Stimulated activated CD8-positive, alpha-beta memory T cell treated with anti-CD3 and anti-CD28 coated beads, Interleukin-4, amount 100 ng/mL, for 24 hours (primary cell): ENCODE measurements at places on chromosomes 5 and 9.
A peak's percentile ranks its signal among the peaks of the same experiment; 100 is the strongest.

DNA sequence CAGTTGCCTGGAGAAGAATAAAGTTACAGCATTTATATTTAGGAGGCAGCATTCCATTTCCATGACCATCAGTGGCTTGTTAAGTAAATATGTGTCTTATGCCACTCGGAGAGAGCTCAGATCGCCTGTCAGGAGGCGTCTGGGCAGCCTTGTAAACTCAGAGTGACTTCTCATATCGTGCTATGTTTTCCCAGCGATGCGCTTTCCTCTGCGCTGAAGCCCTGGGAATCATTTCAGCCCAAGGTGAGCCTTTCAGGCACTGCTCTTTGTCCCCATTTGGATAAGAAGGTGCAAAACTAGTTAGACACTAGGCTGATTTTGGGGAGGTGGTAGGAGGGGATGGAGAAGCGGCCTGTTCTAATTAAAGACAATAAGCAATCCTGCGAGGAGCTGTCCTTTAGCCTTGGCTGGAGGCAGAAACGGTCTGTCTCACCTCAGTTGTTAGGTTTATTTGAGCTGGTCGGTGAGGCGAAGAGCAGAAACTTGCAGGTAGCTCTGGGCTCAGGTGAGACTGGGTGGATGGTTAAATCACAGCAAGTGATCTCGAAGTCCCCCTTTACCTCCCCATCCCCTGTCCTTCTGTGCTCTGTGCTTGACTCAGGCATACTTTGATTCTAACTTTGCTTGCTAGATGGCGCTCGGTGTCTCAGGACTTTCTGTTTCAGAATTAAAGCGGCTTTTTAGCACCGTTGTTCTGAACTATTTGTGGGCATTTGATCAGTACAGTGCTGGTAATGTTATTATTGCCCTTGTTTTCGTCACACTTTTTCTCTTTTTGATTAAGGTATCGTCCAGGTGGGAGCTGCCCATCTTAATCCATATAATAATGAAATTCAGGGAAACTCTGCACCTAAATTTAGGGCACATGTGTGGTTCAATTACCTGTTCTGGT lies 24.6 kb downstream of the NR2F1 start:
- DNase-seq = no peak

- DNase-seq = no peak
Measured at GRCh38 chr9:83625178-83625577, 2.2 kb downstream of the IDNK start.

DNA sequence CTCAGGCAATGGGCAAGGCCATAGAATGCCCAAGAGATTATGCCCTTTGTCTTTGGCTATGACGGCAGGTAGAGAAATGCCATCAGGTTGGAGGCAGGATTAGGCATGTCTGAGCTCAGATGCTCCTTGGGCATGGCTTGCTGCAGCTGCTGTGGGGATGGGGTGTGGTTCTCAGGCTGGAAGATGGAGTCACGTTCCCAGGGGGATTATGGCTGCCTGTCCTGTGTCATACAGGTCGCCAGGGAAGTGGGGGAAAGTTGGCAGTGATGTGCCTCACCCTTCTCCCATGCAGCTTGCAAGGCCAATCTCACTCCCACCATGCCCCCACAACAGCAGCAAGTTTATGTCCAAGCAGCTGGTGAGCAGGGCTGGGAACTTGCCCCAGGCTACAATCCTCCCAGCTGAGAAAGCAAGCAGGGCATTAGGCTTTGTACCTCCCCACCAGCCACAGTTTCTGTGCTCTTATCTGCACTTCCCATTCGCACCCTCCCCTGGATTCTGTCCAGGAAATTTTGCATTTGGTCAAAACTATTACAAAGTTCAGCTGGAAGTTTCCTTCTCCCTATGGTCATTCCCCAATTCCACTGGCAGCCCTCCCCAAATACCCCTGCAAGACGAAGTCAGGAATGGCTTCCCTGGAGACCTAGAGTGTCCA lies 1788.0 kb upstream of the NUDT12 start:
- DNase-seq = no peak

- DNase-seq = no peak
Measured at GRCh38 chr5:62477801-62478200, 65.2 kb downstream of the IPO11 start.

DNA sequence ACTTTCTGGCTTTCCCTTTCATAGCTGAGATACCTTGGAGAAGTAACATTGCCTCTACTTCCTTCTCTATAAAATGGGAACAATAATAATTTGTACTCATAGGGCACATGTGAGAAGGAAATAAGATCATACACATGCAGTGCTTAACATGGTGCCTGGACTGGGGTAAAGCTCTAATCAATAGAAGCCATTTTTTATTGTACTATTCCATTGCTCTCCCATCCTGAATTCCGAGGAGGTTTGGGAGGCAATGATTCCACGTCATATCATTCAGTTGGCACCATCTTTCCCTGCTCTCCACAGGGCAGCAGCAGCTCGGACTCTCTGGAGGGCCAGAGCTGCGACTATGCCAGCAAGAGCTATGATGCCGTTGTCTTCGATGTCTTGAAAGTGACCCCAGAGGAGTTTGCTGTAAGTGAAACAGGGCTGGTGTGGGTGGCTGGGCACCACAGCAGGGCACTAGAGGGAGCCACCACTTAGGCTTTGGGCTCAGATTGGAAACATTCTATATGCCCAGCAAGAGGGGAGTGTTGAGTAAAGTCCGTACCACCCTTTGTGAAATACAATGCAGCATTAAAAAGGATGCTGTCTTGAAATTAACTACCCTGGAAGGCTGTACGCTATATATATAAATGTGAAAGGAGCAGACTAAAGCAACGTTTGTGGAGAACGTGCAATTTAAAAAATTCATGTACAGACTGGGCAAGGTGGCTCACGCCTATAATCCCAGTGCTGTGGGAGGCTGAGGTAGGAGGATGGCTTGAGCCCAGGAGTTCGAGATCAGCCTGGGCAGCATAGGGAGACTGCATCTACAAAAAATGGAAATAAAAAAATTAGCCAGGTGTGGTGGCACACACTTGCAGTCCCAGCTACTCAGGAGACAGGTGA lies 51.2 kb downstream of the RALGPS1 start:
- peak; percentile 30 for DNase-seq

DNA sequence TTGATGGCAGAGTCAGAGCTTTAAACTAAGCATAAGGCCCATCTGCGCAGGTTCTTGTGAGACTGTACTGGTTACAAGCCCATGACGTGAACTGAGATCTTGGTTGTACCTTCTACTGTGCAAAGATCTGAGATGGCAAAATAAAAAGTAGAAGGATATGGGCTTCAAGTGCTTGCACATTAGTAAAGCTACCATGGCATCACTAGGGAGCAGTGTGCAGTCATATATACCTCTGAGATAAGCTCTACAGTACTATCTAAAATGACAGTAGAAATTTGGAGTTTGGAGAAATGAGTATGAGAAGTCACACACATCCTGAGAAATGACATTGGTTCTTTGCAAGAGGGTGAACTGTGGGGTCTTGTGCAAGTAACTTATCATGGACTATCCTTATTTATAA lies 408.2 kb upstream of the PRR16 start:
- no peak for DNase-seq

- DNase-seq = no peak
Measured at GRCh38 chr5:104941030-104941645, 1378.5 kb upstream of the NUDT12 start.

- no peak for DNase-seq
Measured at GRCh38 chr5:95615164-95615467, 4.8 kb upstream of the GPR150 start.

- DNase-seq = no peak
Measured at GRCh38 chr5:61966997-61967396, 339.0 kb upstream of the KIF2A start.

- DNase-seq = no peak
Measured at GRCh38 chr9:78830301-78830700, 533.4 kb downstream of the PSAT1 start.

GRCh38 chr5:167166696-167167095 lies 1124.7 kb upstream of the WWC1 start:
- no peak for DNase-seq

GRCh38 chr5:151706906-151707305 lies 20.2 kb upstream of the SPARC start:
- no peak for DNase-seq

GRCh38 chr5:32387211-32387610 lies 57.3 kb downstream of the ZFR start:
- no peak for DNase-seq

DNA sequence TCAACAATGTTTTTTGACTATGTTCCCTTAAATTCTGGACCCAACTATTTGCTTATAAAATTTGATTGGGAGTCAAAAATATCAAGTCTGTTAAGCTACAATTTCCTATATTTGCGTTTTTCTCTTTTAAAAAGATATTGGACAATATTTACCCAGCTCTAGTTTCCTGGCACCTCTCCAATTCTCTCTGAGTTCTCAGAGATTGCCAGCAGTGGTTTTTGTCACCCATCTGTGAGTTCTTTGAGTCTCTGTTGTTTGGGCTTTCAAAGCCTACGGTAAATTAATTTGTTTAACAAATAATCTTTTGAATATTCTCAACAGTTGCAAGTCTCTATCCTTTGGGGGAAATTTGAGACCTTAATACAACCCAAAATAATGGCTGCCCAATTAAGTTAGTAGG lies 174.2 kb upstream of the PUM3 start:
- DNase-seq = no peak

GRCh38 chr5:7671381-7671993 lies 179.4 kb downstream of the CFAP90 start:
- no peak for DNase-seq

DNA sequence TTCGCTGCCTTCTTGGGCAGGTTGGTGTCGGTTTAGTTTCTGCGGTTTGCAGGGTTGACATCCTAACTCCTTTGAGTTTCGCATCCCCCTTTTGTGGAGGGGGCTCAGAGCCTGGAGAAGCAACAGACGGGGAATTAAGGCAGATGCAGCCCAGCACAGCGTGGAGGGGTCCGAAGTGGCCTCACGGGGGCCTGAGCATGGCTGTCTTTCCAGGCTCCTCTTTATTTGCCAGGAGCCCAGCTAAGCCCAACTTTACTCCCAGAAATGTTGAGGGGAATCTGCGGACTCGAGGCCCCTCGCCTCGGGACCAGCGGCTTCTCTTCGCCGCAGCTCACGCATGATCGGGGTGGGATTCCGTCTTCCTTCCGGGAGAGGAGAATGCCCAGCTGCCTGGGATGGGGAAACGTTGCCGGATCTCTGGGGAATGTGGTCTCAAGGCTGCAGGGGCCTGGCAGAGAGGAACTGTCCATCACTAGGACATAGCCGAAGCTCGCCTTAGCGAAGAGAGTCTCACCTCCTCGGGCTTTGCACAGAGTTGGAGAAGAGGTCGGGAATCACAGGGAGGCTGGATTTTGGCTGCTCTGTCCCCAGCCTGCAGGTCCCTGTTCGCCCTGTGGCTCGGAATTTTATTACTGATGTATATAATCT lies 1.3 kb downstream of the RAI14 start:
- no peak for DNase-seq

DNA sequence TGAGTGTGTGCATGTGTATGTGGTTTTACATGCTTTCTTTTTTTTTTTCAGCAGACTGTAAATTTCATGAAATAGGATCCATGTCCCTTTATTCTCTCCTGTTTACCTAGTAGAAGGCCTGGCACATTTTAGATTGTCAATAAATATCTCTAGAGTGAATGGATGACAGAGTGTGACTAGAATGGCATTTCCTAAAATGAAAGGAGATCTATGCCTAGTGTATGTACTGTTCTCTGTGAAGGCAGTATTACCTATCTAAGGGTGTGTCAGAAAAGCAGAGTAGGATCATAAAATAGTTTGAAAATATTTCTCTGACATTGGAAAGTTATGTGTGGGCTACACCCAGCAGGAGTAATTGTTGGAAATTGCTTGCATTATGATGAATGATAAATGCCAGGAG lies 1876.0 kb upstream of the C9orf72 start:
- DNase-seq = no peak

- DNase-seq = no peak
Measured at GRCh38 chr9:14389657-14390056, 75.7 kb upstream of the NFIB start.

GRCh38 chr9:21160178-21160577 lies 6.3 kb downstream of the IFNA21 start:
- no peak for DNase-seq

GRCh38 chr5:172164769-172165212 lies 23.2 kb downstream of the STK10 start:
- DNase-seq = no peak

DNA sequence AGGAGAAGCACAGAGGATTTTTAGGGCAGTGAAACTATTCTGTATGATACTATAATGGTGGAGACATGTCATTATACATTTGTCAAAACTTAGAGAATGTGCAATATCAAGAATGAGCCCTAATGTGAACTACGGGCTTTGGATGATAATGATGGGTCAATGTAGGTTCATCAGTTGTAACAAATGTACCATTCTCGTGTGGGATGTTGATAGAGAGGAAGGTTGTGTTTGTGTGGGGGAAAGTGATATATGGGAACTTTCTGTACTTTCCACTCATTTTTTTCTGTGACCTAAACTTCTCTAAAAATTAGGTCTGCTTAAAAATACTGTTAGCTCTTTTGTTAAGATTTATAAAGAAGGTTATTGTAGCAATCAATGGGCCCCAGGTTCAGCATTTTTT lies 138.9 kb downstream of the SPATA31D1 start:
- no peak for DNase-seq

DNA sequence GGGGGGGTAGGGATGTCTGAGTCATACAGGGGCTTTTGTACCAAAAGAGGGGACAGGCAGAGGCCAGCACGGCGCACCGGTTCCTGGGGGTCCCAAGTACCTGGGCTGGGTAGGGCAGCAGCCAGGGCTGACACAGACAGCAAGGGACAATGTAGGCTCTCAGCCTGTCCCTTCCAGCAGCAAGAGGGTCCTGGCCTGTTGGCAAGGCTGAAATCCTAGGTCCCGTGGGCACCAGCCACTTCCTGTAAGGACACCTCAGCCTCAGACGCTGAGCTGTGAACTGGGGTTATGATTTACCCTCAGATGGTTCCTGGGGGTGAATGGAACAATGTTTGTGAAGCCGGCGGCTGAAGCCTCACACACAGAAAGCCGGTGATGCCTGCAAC lies 41.3 kb downstream of the NACC2 start:
- no peak for DNase-seq

DNA sequence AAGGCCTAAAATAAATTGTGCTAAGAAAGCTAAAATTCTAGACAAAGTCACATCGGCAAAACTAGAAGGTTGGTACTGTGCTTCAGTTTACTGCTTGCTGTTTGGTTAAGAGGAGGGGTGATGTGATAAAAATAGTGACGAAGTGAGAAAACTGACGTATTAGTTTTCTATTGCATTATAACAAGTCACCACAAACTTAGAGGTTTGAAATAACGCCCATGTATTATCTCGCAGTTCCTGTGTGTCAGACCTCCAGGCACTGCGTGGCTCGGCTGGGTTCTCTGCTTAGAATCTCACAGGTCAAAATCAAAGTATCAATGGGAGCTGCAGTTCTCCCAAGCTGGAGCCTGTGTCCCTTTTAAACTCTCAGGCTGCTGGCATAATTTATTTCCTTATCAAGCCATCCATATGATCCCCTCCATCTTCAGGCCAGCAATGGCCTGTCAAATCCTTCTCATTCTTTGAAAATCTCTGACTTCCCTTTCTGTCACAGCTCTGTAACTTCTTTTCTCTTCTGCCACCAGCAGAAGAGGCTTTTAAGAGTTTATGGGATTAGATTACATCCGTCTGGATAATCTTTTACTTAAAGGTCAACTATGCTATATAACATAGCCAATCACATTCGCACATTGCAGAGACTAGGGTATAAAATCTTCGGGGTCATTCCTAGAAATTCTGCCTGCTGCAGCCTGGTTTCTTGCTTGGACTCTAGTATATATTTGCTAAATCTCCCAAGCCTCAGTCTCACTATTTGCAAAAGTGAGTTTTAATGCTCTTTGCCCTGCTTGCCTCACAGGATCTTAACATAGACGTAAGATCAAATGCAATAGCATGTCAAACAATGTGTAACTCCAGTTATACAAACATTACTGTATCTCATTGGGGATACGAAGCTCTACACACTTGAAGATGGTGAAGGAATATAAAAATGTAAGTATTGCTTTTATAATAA lies 104.0 kb upstream of the CDKN2B start:
- no peak for DNase-seq
